ENCODE measurements at places on chromosomes 6 and 20. TPM values are rescaled to one million over a fixed set of nuclear protein-coding genes. Genes with fewer than 3 reads are reported as not detected.

Gene DNAAF9
- 7.9 TPM for total RNA-seq

Gene DEFB115
- not detected for total RNA-seq

Gene TGM3
- not detected for total RNA-seq

Gene TNFRSF6B
- 1.6 TPM for total RNA-seq

Gene ESR1
- 0.26 TPM for total RNA-seq

Gene SUPT3H
- total RNA-seq: 8.9 TPM

Gene PAQR8
- total RNA-seq: 25.8 TPM

Gene NKX2-4
- total RNA-seq: 1.8 TPM

Gene RIPOR2
- 7.4 TPM for total RNA-seq

GRCh38 chr6:74715355-74716085 lies 490.3 kb downstream of the COL12A1 start:
- no peak for DNase-seq

DNA sequence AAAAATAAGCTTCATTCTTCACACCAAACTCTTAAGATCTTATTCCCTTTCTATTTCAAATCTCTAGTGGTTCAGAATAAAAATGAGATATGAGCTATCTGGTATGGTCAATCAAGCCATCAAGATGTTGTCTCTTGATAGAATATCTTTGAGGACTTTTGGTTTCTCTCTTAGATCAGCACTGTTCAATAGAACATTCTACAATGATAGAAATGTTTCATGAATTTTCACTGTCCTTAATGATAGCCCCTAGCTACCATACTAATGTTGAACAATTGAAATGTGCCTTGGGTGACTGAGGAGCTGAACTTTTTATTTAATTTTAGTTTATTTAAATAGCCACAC lies 24.1 kb upstream of the HINT3 start:
- DNase-seq: no peak

- no peak for DNase-seq
These were observed 144.4 kb upstream of the SSTR4 start for GRCh38 chr20:22890594-22891300.

GRCh38 chr6:105995391-105995865 lies 90.7 kb upstream of the PRDM1 start:
- DNase-seq: no peak

GRCh38 chr20:35559042-35559693 lies 17.3 kb downstream of the ERGIC3 start:
- DNase-seq: no peak

DNA sequence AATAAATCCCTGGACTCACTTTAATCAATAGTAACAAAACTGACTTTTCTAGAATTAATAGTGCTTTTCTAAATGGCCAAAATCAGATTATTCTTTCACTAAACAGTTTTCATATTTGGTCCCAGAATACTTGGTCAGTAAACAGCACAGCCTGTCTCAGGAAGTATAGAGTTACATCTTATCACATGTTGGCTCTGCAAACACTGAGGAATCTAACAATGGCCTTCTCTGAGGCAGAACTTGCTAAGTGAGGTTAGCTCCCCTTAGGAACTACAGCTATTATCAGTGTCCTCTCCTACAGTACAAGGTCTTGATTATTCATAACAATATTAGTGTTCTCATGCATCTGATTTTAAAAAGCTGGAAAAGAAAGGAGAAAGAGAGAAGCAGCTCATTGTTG lies 1622.8 kb downstream of the HACE1 start:
- DNase-seq: peak; percentile 61

DNA sequence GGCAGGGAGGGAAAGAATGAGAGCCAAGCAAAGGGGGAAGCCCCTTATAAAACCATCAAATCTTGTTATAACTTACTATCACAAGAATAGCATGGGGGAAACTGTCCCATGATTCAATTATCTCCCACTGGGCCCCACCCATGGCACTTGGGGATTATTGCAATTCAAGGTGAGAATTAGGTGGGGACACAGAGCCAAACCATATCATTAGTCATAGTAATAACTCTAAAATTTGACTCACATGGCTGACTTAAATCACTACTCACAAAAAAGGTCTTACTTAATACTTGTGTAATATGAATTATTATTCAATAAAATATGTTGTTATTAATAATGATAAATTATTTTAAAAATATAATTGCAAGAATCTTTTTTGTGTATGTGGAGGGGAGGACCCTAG lies 178.1 kb upstream of the TCF21 start:
- no peak for DNase-seq

DNA sequence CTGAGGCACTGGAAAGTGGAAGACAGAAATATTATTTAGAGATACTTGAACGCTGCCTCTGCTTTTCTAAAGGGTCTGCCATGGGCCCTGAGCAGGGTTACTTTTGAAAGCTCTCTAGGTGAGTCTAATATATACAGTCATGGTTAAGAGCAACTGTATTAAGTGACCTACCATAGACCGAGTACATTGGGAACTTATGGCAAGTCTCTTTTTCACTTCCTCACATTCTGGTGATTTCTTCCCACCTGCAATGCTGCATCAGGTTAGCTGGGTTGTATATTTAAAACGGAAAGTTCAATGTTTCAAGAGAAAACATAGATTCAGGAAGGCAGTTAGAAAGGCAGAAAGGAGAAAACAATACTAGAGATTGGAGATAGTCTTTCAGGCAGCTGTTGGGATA lies 154.7 kb downstream of the PHF3 start:
- DNase-seq: no peak

DNA sequence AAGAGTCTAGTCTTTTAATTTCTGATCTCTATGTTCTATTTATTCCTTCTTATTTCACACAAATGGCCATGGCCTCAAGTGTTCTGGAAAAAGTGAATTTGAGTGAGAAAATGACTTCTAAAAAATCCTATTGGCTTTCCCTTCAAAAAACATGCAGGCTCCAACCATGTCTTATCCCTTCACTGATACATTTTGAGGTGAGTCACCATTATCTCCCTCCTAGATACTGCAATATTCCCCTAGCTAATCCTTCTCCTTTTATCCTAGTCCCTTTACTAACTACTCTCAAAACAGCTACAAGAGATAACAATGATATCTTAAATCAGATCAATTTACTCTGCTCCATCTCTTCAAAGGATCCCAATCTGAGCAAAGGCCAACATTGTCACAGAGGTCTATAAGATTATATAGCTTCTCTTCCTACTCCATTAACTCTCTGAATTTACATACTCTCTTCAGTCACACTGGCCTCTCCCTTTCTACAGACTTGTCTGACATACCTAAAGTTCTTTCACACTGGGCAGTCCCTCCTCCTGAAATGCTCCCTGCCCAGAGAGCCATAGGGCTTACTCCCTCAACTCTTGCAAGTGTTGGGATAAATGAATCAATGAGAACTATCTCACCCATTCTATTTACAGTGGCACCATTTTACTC lies 129.2 kb downstream of the TENT5A start:
- DNase-seq: no peak

DNA sequence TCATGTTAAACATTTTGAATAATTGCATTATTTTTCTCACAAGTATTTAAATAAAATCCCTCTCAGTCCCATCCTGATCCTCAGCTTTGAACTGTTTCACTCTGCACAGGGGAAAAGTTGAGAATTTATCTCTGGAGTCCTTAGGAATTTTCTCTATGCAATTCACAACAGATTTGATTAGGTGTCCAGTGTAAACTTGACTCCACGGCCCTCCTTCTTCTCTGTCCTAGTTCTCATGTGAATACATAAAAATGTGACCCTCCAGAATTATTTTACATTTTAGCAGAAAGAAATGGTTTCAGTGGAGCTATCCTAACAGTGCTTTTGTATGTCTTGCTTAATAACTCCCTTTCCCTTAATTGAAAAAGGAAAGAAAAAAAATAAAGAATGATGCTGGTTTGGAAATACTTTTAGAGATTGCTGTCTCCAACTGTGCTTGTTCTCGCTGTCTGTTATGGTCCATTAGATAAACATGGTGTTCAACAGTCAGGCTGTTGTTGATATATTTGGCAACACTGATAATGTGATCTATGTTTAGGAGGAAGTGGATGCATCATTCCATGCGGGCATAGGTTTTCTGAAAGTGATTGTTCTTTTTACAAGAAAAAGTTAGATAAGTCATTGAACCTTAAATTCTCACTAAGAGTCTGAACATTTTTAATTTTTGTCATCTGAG lies 599.4 kb upstream of the CITED2 start:
- peak; percentile 92 for DNase-seq

DNA sequence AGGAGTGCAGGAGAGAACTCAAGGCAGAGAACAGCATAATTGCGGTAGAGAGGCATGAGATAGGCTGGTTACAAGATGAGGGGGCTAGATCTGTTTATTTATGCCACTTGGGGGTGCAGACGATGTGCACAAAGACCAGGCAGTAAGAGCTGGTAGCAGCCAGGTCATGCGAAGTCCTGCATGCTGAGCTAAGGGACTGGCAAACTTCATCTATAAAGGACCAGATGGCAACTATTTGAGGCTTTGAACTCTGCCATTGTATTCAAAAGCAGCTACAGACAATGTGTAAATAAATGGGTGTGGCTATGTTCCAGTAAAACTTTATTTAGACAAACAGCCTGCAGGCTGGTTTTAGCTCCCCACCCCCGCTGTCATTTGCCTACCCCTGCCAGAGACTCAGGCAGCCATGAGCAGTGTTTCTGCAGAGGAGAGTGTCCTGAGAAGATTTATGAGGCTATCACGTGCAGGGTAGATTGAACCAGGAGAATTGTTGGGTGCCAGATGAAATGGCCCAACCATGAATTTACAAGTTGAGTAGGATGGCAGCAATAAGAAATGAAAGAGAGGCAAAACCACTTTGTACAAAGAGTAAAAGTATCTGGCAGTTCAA lies 253.4 kb upstream of the MOCS1 start:
- DNase-seq: no peak

DNA sequence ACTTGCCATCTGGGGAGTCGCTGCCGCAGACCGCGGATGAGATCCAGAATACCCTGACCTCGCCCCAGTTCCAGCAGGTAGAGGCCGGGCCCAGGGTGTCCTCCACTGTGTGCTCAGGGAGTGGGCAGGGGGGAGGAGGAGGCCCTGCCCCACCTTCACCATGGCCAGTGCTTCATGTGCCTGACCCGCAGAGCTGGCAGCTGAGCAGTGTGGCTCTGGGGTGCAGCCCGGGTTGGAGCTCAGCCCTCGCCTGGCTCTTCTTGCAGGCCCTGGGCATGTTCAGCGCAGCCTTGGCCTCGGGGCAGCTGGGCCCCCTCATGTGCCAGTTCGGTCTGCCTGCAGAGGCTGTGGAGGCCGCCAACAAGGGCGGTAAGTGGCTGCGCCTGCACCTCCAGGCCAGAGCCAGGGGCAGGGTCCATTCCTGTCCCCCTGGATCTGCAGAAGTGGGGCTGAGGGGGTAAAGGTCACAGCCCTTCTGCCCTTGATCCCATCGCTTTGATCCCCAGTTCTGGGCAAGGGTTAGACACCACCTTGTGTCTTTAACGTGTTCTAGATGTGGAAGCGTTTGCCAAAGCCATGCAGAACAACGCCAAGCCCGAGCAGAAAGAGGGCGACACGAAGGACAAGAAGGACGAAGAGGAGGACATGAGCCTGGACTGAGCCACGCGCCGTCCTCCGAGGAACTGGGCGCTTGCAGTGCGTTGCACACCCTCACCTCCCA lies 5.5 kb downstream of the ADRM1 start:
- DNase-seq: no peak

DNA sequence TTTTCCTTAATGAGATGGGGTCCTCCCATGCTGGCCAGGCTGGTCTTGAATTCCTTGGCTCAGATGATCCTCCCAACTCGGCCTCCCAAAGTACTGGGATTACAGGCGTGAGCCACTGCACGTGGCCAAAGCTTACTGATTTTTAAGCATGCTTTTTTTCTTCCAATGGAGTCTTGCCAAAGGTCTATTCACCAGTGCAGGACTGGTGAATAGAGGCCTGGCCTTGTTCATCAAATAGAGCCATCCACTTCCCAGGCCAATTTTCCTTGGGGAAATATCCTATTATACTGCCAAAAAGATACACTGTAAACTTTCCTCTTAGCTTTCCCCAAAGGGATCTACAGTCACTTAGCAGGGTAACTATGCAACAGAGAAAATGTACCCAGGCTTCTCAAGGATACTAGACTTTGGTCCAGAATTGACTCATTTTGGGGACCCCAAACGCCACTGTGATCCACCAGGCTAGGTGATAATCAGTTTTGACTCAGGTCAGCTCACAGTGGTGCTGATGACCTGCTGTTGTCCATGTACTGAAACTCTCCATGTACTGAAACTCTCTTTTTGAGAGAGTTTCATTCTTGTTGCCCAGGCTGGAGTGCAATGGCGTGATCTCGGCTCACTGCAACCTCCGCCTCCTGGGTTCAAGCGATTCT lies 91.8 kb downstream of the REPS1 start:
- DNase-seq: no peak
